ENCODE measurements at places on chromosomes 3 and 15.

DNA sequence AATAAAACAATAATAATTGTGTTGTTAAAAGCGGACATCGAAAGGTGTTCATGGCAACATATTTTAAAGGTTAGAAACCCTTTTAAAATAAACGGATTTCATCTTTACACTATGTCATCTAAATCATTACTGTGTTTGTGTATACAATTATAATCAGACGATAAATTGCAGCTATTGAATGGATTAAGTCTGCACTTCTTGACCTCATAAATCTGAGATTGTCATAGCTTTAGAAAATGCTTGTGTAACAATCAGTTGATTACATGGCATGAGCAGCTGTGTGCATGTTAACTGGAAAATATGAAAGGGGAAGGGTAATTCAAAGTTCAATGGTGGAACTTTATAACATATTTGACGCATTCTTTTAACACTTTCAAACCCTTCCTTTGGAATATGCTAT is 152.4 kb upstream of the MDFIC2 start:
- DNase-seq: no peak

DNA sequence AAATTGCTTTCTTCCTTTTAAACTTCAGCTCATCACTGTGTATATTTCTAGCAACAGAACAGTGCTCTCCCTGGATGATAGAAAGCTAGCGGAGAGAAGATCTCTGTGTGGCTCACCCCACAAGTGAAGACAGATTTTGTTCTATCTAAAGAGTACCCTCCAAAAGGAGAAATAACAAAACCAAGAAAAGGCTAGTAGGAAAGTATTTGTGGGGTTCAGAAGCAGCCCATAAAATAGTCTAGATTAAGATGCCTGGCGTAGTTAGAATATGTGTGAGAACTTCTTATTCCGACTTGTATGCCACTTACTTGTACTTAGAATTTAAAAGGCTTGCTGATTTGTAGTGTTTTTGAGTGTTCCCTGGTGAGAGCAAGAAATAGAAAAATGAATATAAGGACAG is 214.9 kb upstream of the IL12A start:
- DNase-seq: no peak

DNA sequence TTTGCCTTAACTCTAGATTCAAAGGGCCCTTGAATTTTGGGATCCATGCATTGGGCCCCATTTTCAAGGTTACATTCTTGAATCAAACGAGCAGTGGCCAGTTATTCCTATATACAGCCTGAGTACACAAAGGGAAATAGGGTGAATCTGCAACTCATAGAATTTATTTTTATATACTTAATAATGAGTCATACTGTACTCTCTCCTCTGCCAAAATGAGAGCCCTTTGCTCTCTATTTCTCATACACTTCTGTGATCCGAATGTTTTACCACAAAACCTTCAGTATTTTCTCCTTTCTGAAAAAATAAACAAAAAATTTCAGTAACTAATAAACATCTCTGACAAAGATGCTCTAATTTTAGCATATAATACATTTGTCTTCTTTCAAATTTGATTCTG is 116.7 kb downstream of the SERPINI1 start:
- no peak for DNase-seq

- peak; percentile 54 for DNase-seq
Observed at GRCh38 chr3:35932995-35933394, 293.7 kb downstream of the ARPP21 start.

DNA sequence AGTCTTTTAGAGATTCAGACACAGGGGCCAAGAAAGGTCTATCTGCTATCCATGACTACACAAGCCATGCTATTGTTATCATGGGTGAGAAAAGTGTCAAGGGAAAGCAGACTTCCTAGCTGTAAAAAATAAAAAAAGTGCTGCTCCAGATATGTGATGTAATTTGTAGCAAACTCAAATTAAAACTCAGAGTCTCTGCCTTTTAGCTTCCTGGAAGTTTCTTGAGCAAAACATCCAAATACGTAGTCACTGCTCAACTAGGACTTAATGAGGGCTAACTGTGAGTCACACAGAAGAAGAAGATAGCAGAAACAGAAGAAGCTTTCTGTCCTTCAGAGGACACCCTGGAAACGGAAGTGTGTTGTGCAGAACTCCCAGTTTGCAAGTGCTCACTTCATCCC is 393.4 kb upstream of the NR2F2 start:
- no peak for DNase-seq

DNA sequence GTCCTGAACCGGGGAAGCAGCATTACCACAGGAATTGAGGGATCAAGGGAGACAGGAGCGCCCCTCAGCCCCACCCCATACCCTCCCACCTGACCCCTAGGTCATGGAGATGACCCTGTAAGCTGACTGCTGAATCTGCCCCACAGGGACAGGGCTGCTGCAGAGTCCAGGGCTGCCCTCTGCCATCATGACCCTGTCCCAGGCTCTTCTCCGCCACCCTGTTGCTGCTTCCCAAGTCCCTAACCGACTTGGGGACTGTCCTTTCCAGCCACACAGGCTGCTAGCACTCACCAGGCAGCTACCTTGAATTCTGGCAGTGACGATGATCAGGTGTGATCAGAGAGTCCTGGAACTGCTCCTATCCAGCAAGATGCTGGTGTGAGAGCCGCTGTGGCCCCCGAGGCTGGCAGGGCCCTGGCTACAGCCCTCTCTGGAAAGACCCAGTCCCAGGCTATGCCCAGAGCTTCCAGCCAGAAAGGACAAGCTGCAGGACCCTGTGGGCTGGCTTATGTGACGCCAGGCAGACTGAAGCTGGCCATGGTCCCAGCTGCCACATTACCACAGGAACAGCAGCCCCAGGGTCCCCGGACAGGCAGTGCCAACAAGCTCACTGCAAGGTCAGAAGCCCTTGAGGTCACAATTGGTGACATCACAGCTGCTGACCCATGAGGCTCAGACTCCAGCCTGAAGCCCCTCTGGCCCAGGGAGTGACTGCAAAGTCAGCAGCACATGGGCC is at the start of gene C3orf22:
Gene C3orf22, minus strand, starts transcription at position 597 of the 736 bp plus-strand sequence. CDS start 5,542 bp downstream, outside the sequence.
- no peak for DNase-seq

- no peak for DNase-seq
Observed at GRCh38 chr15:38471974-38472373, 18.0 kb downstream of the FAM98B start.

- DNase-seq: no peak
Observed at GRCh38 chr15:92533298-92533697, 122.3 kb downstream of the FAM174B start.

GRCh38 chr3:40043444-40043755 is 234.0 kb downstream of the MYRIP start:
- DNase-seq: no peak

DNA sequence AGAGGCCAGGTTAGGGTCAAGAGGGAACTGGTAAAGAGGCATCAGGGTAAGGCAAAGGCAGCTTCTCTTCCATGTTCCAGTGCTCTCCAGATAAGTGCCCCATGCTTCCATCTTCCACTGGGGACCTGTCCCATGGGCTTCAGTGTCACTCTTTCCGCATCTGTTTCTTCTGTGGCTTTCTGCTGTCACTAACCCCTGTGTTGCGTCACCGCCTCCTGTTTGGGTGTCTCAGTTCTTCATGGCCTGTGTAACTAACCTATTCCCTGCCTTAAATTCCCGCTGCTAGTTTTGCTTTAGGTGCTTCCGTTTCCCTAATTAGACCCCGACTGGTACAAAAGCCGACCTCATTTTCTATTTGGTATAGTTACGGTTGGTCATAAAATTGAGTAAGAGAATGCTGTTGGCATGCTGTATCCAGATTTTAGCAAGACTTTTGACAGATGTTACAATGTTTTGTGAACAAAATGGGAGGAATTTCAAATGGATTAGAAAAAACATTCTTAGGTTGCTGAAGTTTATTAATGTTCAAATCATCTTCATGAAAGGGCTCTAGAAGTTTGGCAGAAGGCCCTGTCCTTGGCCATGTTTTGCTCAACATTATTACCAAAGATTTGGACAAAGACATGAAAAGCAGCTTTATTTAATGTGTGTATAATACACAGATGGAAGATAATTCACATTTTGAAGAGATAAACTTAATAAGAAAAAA is 245.3 kb downstream of the BBX start:
- no peak for DNase-seq

DNA sequence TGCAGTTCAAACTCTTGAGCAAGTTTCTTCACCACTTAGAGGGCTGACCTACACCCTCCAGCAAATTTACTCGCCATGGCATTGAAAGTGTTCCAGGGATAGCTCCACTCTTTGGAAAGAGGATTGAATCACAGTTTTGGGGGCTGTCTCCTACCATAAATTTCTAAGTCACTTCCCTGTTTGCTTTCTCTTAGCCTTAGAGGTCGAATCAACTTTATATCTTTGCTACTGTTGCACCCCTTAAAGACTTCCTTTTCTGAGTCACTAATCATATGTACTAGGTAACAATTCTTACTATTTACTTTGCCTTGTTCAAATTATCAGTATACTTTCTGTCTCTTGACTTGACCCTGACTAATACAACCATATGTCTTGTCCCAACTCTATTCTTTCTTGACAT is 1151.8 kb upstream of the ALCAM start:
- no peak for DNase-seq

DNA sequence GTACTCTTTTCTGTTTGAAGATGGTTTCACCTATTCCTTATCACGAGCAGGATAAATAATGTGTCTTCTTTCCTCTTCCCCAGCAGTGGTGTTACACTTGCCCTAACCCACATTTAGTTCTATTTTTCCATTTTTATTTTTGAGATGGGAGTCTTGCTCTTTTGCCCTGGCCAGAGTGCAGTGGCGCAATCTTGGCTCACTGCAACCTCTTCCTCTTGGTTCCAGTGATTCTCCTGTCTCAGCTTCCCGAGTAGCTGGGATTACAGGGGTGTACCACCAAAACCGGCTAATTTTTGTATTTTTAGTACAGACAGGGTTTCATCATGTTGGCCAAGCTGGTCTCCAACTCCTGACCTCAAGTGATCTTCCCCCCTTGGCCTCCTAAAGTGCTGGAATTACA is 372.4 kb downstream of the FOXP1 start:
- DNase-seq: no peak

DNA sequence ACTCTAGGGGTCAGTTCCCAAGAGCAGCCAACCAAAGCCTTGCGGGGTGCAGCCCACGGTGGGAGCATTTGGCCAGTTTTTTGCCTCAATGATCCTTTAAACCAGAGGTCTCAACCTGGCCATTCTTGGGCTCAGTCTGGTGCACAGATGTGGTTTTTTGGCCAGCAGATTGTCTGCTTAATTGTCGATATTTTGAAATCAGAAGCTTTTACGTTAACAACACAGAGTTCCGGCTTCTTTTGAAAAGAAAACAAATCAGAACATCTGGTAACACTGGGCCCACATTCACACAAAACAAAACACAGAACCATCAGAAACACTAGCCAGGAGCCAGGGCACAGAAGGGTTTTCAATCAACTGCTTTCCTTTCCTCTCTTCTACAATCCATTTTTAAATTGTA is 127.7 kb downstream of the XXYLT1 start:
- DNase-seq: no peak

GRCh38 chr3:12901623-12902045 is 60.3 kb upstream of the RPL32 start:
- DNase-seq: no peak
